Mucosa of gallbladder (tissue), 1 donor: ENCODE measurements at places on chromosomes 12 and 14.

GRCh38 chr12:33330940-33331339 lies 108.7 kb downstream of the SYT10 start:
- DNase-seq = no peak

GRCh38 chr14:73771848-73772638 lies 57.9 kb upstream of the PNMA1 start:
- peak; percentile 71 for DNase-seq

GRCh38 chr14:53137568-53138203 lies 15.4 kb downstream of the DDHD1 start:
- DNase-seq = no peak

- DNase-seq = no peak
Observed at GRCh38 chr12:71166280-71166679, 8.5 kb upstream of the TSPAN8 start.

DNA sequence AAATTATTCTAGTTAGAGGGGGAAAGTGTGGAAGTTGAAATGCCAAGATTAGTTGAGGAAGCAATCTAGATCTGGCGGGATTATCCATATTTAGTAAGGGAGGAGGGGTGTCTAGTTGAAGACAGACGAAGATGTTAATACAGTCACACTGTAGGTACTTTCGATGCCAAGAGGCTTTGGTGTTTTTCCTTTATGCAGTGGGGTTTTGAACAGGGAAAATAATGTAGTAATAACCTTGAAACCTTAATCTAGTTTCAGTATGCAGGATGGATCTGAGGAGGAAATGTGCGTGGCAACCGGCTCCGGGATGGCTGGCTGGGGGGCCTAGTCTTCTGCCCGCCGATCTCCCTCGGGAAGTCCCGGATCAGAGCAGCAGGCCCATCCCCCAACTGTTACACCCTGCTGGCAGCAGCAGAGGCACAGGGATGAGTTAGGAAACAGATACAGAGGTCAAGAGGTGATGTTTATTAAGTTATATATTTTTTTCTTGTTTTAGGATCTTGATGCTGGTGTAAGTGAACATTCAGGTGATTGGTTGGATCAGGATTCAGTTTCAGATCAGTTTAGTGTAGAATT lies 27.4 kb downstream of the MDM2 start:
- no peak for DNase-seq

DNA sequence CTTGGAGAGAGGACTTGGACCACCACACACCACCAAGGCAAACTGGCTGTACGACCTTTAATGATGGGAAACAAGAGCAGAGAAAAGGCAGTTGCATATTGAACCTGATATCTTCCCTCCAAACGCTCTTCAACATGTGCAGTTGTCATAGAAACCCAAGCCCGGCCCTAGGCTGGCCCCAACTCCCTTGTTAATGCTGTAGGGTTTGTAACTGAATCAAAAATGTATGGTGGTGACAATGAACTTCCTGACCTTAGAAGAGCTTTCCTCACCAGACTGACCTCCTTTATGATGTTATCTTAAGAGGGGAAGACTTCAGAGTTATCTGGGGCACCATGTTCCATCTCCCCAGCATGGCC lies 12.3 kb downstream of the APOLD1 start:
- DNase-seq = no peak

DNA sequence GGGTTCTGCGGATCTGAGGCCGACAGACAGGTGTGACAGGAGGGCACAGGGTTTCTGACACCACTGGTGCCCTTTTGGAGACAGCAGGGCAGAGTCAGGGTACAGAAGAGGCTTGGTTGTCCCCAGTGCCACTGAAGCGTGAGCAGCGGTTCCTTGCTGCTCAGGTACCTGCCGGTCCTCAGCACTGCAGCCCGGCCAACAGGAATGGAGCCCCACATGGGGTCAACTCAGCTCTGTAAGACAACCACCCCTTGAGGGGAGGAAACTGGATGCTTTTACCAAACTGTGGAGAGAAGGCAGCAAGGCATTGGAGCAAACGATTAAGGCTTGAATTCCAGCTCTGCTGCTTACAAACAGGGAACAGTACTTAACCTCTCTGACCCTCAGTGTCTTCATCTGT lies 246.4 kb upstream of the NOS1 start:
- DNase-seq = no peak

- DNase-seq = no peak
Observed at GRCh38 chr12:1702713-1703112, 11.8 kb downstream of the ADIPOR2 start.

DNA sequence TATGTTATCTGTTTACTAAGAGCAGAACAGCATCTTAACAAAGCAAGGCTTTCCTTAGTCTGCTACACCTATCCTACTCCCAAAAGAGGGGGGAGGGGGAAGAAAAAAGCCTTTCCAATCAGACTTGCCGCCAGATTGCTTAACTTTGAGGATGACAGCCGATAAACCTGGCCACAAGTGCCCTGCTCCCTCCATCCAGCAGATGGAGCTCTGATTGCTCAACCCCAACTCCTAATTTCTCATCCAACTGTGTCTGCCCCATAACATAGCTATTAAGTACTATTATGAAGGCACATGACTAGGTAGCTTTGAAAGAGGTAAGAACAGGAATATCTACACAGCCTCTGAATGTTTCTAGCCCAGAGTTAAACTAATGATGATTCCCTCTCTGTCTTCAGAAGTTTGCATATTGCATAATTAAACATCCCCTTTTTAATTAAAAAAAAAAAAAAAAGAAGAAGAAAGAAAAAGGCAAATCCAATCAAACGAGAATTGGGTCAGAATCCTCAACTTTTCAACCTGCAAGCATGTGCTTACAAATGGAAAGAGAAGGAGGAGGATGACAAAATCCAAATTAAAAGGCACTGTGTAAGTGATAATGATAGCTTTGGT lies 247.4 kb downstream of the GALC start:
- DNase-seq = no peak

DNA sequence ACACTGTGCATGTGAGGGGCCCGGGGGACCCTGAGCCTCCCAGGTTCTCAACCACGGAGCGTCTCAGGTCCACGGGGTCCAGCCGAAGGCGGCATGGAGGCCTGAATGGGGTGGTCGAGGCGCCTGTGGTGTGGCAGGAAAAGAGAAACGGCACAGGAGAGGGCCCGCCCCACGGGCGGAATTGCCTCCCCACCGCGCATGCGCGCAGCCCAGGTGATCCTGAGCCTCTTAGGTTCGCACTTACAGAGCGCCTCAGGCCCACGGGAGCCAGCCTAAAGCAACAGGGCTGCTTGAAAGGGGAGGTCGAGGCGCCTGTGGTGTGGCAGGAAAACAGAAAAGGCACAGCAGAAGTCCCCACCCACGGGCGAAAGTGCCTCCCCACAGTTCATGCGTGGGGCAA lies 311.0 kb downstream of the ALG10 start:
- DNase-seq = no peak

DNA sequence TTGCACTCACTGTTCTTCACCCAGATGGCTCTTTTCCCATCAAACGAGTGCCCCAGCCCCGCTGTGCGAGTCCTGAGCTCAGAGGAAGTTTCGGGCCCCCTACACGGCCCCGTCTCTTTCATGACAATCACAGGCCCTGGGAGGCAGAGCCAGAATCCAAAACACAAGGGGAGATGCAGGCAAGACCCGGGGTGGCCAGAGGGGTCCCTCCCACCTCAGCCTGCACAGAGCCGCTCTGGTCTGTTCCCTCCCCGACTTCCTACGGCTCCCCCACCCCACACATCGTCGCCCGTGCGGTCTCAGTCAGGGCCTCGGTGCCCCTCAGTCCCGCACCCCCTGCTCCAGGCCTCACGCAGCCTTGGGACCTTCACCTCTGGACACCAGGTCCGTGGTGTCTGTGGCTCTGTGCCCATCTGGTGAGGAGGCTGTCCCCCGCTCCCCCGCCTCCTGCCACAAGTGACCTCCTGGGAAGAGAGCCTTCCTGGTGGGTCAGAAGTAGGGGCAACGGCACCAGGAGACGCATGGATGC lies 8.9 kb downstream of the GPR132 start:
- DNase-seq = no peak

DNA sequence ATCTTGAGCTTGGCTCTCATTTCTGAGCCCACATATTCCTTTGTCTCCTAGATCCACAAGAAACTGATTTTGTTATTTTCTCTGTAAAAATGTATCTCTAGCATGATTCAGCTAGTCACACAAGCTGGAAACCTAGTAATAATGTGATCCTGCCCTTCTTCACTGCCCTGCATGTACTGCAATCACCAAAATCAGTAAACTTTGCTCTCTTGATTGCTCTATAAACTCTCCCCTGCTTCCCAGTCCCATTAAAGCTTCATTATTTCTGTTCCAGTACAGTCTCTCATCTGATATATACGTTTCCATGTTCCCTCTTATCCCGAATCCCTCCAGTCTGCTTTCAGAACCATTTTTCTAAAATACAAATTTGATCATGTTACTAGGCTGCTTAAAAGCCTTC lies 166.5 kb downstream of the MSRB3 start:
- no peak for DNase-seq

DNA sequence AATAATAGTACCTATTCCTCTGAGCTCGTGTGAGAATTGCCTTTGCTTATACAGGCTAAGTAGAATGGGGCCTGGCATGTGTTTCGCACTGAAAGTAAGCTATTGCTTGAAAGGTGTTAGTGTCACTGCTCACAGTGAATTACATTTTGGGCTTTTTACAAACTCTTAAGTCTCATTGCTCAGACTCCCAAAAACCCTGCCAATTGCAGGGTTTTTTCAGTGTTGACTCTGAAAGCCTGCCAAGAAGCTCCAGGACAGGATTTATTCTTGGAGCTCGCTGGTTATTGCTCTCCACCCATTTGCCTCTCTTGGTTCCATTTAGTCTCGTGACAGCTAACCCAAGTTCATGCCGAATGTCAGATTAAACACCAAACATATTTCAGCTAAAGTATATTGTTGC lies 39.8 kb downstream of the NOPCHAP1 start:
- DNase-seq = peak; percentile 45

DNA sequence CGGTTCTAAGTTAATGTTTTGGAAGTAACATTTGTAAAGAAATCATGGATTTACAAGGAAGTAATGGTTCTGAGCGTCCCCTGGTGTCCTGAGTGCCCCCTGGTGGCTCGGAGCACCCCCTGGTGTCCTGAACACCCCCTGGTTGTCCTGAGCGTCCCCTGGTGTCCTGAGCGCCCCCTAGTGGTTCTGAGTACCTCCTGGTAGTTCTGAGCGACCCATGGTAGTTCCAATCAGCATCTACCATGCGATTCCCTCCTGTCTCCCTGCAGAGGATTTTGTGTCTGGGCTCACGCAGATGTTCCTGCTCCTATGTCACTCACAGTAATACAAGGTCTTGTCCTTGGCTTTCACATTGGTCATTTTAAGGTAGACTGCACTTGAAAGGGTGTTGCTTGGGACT lies 1352.9 kb downstream of the TMEM121 start:
- no peak for DNase-seq

DNA sequence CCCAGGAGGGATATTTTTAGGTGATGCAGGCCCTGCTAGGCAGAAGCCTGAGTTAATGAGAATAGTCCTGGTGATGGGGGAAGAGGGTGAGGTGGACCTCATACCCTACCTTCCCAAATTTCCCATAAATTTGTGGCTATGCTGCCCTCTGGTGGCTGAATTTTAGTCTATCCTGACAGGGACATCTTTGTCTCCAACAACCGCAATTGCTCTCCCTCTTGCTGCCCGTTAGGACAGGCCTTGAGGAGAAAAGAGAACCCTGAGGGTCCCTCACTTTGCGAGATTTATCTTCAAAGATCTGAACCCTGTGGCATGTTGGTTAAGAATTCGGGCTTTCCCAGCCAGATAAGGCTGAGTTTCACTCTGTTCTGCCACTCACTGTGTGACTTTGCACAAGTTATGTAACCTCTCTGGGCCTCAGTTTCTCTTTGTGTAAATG lies 9.8 kb upstream of the ZNF385A start:
- DNase-seq = no peak

DNA sequence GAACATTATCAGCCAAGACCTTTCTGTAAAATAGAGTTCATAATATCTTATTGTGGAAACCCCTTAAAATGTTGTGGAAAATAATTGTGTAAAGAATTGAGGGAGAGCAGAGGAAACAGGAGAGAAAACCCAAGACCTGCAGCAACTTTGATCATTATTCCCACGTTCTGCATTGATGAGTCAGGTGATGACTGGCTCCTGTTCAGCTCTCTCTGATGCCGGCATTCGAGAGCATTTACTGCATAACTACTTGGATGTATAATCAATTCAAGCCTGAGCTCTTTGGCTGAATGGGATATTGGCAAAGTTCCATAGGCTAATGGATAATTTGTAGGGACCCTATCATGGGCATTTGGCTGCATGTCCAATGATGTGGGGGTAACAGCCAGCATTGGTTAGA lies 176.3 kb upstream of the ARID2 start:
- DNase-seq = no peak

DNA sequence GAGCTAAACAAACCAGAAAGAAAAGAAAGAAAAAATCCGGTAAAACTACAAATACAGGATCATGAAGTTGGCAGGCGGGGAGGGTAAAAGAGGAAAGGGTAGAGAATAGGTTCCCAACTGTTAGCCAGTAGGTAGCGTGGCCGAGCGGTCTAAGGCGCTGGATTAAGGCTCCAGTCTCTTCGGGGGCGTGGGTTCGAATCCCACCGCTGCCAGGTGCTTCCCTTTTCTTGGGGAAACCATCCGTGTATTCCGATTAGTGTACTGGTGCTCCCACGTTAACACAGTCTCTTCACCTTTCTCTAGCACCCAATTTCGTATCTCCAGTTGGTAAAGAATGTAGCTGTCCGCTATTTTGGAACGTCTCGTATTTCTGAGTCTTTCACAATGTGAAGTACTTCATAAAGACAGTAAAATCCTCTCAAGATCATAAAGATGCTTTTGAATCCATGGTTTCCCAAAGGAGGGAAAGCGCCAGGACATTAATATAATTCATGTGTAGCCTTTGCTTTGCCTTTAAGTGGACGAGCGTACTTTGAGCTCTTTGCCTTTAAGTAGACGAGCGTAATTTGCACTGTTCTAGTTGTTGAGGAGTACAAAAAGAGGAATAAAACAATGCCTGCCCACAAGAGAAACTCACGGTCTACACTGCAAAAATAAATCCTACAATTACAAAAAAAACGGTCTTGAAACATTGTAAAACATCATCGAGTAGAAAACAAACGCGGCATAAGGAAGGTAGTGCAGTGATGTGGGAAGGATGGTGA lies 19.0 kb upstream of the RNASE12 start:
- peak; percentile 83 for DNase-seq

DNA sequence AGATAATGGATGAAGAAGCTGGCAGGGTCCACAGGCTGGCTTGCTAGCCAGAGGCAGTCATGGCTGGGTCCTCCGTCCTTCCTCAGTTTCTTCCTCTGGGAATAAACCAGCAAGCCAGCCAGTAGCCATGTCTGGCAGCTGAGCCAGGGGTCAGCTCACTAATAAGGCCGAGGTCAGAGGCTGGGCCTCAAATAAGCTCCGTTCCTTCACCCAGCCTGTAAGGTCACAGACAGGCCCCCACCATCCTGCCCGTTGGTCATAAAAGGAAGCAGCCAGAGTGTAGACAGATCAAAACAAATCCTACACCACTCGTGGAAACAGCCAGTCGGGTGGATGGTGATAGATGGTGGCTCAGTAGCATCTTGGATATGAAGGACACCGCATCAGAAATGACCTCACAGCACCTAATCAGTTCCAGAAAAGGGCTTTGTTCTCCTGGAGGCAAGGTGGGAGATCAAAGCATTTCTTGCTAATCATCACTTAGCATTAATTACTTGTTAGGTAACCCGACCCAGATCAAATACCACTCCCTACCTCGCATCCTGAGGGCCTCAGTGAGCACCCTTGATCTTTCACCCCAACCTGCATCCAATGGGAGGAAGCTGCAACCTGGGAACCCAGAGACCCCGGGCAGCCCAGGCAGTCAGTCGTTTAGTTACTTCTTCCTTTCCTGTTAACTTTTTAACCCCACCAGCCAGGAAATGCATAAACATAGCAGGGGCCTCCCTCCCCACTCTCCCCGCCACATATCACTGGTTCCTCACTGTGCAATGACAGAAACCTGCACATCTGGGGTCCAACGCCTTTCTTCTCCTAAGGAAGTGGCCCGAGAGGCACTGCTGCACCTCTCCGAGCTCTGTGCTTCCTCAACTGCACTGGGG lies 90.2 kb downstream of the KDM2B start:
- DNase-seq = no peak
